Neural crest cell (in vitro differentiated cells): ENCODE measurements at places on chromosomes 2 and 18. TPM values are rescaled to one million over a fixed set of nuclear protein-coding genes. Genes with fewer than 3 reads are reported as not detected.

Gene CD226
- 0.40 and 1.0 TPM in 2 replicates for total RNA-seq

Gene RNF152
- total RNA-seq = 7.5 and 8.4 TPM in 2 replicates

Gene ACAA2
- total RNA-seq = 67.5 and 73.0 TPM in 2 replicates

Gene SMCHD1
- 66.3 and 73.4 TPM in 2 replicates for total RNA-seq
